Naive B cell (primary cell): ENCODE measurements at places on chromosomes 7 and 10.

DNA sequence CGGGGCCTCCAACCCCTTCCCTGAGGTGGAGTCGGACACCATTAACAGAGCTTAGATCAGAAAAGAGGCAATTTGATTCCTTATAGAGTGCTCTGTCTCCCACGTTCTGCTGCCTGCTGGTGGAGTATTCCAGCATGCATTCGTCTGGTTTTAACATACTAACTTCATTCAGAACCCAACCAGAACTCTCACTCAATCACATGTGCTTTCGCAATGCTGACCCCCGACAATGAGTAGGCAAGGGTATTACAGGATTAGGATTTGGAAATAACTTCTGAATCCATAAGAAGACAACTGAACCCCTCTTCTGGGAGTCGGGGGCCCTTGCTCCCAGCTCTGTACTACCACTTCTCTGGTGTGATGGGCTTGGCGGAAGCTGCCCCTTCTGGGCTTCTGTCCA is 55.7 kb upstream of the HABP2 start:
- peaks cover 10% of the 10 kb centered on the region for H3K27me3 ChIP-seq
- H3K27ac ChIP-seq: no peak overlapping the region
- DNase-seq: no peak
- H3K4me1 ChIP-seq: no peaks in the 10 kb centered on the region

GRCh38 chr10:112700215-112700671 is 249.8 kb upstream of the TCF7L2 start:
- no peak for DNase-seq
- H3K4me3 ChIP-seq: no peak overlapping the region
- H3K27me3 ChIP-seq: no peaks in the 10 kb centered on the region
- no peaks in the 10 kb centered on the region for H3K4me1 ChIP-seq
- no peak overlapping the region for H3K27ac ChIP-seq
- no peaks in the 10 kb centered on the region for H3K36me3 ChIP-seq

GRCh38 chr7:36659172-36659516 is 65.2 kb downstream of the AOAH start:
- no peak overlapping the region for H3K27ac ChIP-seq
- H3K27me3 ChIP-seq: no peaks in the 10 kb centered on the region
- no peaks in the 10 kb centered on the region for H3K36me3 ChIP-seq
- no peak overlapping the region for H3K4me3 ChIP-seq
- DNase-seq: no peak
- no peaks in the 10 kb centered on the region for H3K4me1 ChIP-seq

GRCh38 chr7:87933605-87933952 is 472 bp upstream of the ADAM22 start:
- no peak for DNase-seq
- H3K27me3 ChIP-seq: peaks cover 8% of the 10 kb centered on the region
- peaks cover 18% of the 10 kb centered on the region for H3K4me1 ChIP-seq
- no peaks in the 10 kb centered on the region for H3K36me3 ChIP-seq
- peak overlapping the region; percentile 94 for H3K4me3 ChIP-seq

- peak overlapping the region; percentile 53 for H3K27ac ChIP-seq
- DNase-seq: no peak
- H3K27me3 ChIP-seq: no peaks in the 10 kb centered on the region
- H3K4me3 ChIP-seq: no peak overlapping the region
- H3K36me3 ChIP-seq: peaks cover 11% of the 10 kb centered on the region
- H3K4me1 ChIP-seq: peaks cover 78% of the 10 kb centered on the region
Measured at GRCh38 chr7:131094685-131095084, 233.0 kb upstream of the MKLN1 start.

- H3K4me3 ChIP-seq: no peak overlapping the region
- H3K27ac ChIP-seq: no peak overlapping the region
- H3K36me3 ChIP-seq: no peaks in the 10 kb centered on the region
Measured at GRCh38 chr10:121106611-121107010, 255.4 kb downstream of the WDR11 start.

GRCh38 chr10:117425974-117426566 is 50.8 kb upstream of the PDZD8 start:
- no peak overlapping the region for H3K27ac ChIP-seq
- peaks cover 5% of the 10 kb centered on the region for H3K27me3 ChIP-seq
- DNase-seq: no peak
- H3K4me1 ChIP-seq: no peaks in the 10 kb centered on the region
- H3K4me3 ChIP-seq: no peak overlapping the region
- H3K36me3 ChIP-seq: peaks cover 5% of the 10 kb centered on the region
